ENCODE measurements at places on chromosomes 3 and 15. TPM values are rescaled to one million over a fixed set of nuclear protein-coding genes. Genes with fewer than 3 reads are reported as not detected.

DNA sequence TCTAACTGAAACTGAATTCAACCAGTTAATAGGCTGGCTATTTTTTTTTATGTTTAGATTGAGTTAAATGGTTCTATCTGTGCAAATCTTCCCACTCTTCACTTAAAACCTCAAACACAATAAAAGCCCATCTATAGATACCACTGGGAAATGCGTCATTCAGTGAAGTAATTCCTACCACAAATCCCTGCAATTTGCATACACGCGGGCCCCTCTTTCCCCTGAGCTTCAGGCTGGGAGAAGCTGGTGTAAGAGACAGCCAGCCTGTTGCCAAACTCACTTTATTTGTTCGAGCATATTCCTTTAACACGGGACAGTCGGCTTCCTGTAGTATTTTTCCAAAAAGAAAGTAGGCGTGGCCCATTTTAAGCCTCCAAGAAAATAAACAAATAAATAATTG lies 26.0 kb upstream of the MCTP2 start:
- H3K27ac ChIP-seq, result peak overlapping the region; percentile 80
- H3K4me3 ChIP-seq, result no peak overlapping the region
- H3K4me1 ChIP-seq, result peaks cover 21% of the 10 kb centered on the region

- H3K36me3 ChIP-seq, result no peaks in the 10 kb centered on the region
- DNase-seq, result peak; percentile 54
- no peak overlapping the region for H3K27ac ChIP-seq
- H3K4me3 ChIP-seq, result no peak overlapping the region
Measured at GRCh38 chr3:50542177-50543034, 25.1 kb downstream of the C3orf18 start.

DNA sequence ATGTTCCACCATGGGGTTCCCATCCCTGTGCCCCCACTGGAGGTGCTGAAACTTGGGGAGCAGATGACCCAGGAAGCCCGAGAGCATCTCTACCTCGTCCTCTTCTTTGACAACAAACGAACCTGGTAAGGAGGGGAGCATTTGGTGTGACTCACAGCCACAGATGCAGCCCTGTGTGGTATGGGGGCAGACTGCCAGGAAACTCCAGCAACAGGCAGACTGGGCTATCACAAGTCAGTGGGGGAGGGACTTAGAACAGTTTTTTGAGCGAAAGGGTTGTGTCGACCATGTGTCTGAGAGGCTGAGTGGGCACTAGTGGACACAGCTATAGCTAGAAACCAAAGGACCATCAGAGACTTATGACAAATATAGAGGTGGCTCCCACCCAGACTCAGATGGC lies 3.4 kb upstream of the OGG1 start:
- H3K27ac ChIP-seq, result no peak overlapping the region
- H3K36me3 ChIP-seq, result peaks cover 86% of the 10 kb centered on the region
- H3K4me3 ChIP-seq, result no peak overlapping the region
- DNase-seq, result no peak
- peaks cover 17% of the 10 kb centered on the region for H3K4me1 ChIP-seq

GRCh38 chr3:125349556-125350165 lies 25.5 kb downstream of the ZNF148 start:
- DNase-seq, result no peak
- peaks cover 9% of the 10 kb centered on the region for H3K4me1 ChIP-seq
- 0 out of 2 replicates have a peak, but pooled peaks cover 2% of the 10 kb centered on the region for H3K36me3 ChIP-seq
- no peaks in the 10 kb centered on the region for H3K27me3 ChIP-seq
- H3K27ac ChIP-seq, result no peak overlapping the region
- no peak overlapping the region for H3K4me3 ChIP-seq

DNA sequence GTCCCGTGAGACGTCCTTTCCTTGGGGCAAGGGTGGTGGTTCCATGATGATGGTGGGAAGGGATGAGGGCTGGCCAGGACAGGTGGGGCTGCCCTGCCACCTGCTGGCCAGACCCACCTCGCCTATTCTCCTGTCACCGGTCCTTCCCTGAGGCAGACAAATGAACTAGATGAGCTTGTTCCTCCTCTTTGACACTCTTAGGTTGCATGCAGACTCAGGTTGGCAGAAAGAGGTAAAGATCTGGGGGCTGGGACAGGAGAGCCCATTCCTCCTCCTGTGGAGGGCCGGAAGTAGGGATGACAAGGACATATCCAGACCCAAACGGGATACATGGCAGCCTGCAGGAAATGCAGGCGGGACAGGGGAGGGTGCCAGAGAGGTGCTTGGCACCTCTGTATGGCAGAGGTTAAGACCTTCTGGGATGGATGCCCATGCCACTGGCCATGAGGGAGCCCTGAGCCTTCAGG lies 38.6 kb downstream of the ACSBG1 start:
- H3K4me1 ChIP-seq, result no peaks in the 10 kb centered on the region
- no peak overlapping the region for H3K4me3 ChIP-seq

GRCh38 chr3:162262129-162262528 lies 765.5 kb downstream of the OTOL1 start:
- DNase-seq, result no peak
- no peak overlapping the region for H3K27ac ChIP-seq
- H3K36me3 ChIP-seq, result no peaks in the 10 kb centered on the region
- no peaks in the 10 kb centered on the region for H3K27me3 ChIP-seq
- no peak overlapping the region for H3K4me3 ChIP-seq

DNA sequence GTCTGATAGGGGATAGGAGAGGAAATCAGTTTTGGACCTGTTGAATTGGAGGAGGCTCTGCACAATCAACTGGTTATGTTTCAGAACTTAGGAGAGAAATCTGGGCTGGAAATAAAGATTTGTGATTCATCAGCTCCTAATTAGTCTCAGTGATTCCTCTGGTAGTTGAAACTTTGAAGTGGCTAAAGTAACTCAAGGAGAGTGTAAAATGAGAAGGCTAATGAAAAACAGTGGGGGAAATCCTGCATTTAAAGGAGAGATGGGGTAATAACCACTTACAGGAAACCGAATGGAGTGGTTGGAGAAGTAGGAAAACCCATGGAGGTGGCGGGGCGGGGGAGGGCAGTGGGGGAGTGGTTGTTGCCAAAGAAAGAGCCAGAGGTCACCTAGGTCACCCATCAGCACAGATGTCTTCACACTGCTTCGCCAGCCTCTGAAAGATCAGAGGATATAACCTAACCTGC lies 32.6 kb downstream of the MAP2K5 start:
- H3K27me3 ChIP-seq, result no peaks in the 10 kb centered on the region
- no peaks in the 10 kb centered on the region for H3K4me1 ChIP-seq
- H3K36me3 ChIP-seq, result peaks cover 2% of the 10 kb centered on the region
- H3K4me3 ChIP-seq, result no peak overlapping the region

- no peaks in the 10 kb centered on the region for H3K27me3 ChIP-seq
Measured at GRCh38 chr3:177591379-177591778, 394.1 kb upstream of the TBL1XR1 start.

DNA sequence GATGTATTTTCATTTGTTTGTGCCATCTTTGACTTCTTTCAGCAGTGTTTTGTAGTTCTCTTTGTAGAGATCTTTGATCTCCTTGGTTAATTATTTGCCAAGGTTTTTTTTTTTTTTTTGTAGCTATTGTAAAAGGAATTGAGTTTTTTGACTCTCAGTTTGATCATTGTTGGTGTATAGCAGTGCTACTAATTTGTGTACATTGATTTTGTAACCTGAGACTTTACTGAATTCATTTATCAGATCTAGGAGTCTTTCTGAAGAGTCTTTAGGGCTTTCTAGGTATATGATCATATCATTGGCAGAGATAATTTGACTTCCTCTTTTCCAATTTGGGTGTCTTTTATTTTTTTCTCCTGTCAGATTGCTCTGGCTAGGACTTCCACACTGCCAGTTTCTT lies 42.2 kb upstream of the POMGNT2 start:
- H3K4me3 ChIP-seq, result no peak overlapping the region
- H3K27me3 ChIP-seq, result no peaks in the 10 kb centered on the region
- no peaks in the 10 kb centered on the region for H3K4me1 ChIP-seq

DNA sequence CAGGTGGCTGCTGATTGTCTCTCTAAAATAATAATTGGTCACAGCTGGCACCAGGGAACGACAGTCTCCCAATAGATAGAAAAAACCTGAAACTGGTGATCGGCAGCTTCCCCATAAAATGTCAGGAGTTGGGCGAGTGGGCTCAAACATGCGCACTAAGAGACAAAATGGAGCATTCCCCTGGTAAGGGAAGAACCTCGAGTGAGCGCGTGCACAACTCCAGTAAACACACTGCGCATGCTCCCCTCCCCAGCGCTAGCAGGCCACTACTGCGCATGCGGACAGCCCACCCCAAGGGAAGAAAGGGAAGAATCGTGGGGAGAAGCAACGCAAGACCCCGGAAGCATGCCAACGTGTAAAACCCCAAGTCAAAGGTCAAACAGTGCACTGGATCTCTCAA lies 7.7 kb upstream of the STARD5 start:
- no peak for DNase-seq
- H3K27me3 ChIP-seq, result no peaks in the 10 kb centered on the region
- H3K36me3 ChIP-seq, result no peaks in the 10 kb centered on the region
- no peak overlapping the region for H3K27ac ChIP-seq
- H3K4me3 ChIP-seq, result no peak overlapping the region
- peaks cover 28% of the 10 kb centered on the region for H3K4me1 ChIP-seq

DNA sequence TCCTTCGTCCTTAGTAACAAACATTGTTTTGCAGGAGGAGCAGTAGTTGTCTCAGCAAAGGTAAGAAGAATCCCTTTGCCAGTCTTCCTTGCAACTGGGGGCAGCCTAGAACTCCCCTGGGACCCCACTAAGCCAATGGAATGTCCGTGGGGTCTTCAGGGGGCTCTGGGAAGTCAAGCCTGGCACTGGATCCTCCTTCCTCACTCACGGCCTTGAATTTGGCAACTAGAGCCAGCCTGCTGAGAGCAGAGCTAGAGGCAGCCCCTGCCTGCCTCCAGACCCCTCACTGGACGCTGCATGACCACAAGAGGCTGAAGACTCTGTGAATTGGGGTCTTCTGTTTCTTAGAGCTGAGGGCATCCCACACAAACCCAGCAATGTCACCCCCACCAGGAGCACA lies 18.6 kb upstream of the PRR23E start:
- H3K36me3 ChIP-seq, result no peaks in the 10 kb centered on the region
- H3K4me1 ChIP-seq, result peaks cover 12% of the 10 kb centered on the region
- no peak overlapping the region for H3K27ac ChIP-seq
- H3K27me3 ChIP-seq, result no peaks in the 10 kb centered on the region
- no peak for DNase-seq
- H3K4me3 ChIP-seq, result no peak overlapping the region

DNA sequence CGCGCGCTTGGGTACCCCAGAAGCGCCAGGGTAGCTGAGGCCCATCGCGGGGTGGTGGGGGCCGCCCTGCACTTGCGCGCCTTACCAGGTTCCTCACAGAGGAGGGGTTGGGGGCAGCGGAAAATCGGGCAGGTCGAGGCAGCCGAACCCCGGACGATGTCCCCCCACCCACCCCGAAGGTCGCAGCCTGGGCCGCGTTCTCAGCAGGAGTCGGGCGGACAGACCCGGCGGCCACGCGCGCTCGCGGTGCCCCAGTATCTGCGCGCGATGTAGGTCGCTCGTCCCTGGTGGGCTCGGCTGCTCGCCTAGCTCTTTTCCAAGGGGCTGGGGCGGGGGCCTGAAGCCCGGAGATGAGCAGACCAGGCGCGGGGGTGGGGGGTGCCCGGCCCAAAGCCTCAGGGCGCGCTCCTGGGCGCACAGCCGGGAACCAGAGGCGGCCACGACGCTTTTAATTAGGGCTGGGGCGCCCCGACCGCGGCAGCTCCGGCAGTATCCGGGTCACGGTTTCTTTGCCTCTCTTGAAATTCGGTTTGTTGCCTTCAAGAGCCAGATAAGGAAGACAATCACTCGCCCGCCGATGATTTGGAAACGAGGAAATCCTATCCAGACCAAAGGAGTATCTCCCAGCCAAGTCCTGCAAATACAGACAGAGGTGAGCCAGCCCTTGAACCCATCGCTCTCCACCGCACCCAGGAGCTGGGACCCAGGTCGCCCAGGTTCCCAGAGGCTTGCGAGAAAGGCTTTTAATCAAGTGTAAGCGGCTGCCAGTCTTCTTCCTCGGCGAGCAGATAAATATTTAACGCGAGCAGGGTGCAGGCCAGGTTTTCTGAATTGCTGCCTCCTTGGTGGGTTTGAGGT lies 4.6 kb downstream of the SKOR1 start:
- peaks cover 17% of the 10 kb centered on the region for H3K4me1 ChIP-seq
- no peak for DNase-seq
- no peak overlapping the region for H3K27ac ChIP-seq
- H3K36me3 ChIP-seq, result no peaks in the 10 kb centered on the region
- no peak overlapping the region for H3K4me3 ChIP-seq

GRCh38 chr3:186170516-186170915 lies 61.6 kb upstream of the ETV5 start:
- no peak overlapping the region for H3K4me3 ChIP-seq
- H3K4me1 ChIP-seq, result no peaks in the 10 kb centered on the region
- H3K36me3 ChIP-seq, result no peaks in the 10 kb centered on the region
- no peaks in the 10 kb centered on the region for H3K27me3 ChIP-seq

Gene CACNA1D
- total RNA-seq, result not detected

Gene OTOL1
- not detected for total RNA-seq

Gene CCDC9B
- total RNA-seq, result 29.5 TPM

Gene DUOXA2
- not detected for total RNA-seq

Gene ZNF106
- 62.4 TPM for total RNA-seq

Gene HGD
- total RNA-seq, result not detected

Gene CCR3
- total RNA-seq, result 0.66 TPM

Gene CASR
- not detected for total RNA-seq
